T1000 (cell line): ENCODE measurements at places on chromosomes 1 and 21.

- DNase-seq: no peak
Observed at GRCh38 chr1:213041443-213041842, 9.6 kb upstream of the RPS6KC1 start.

- no peak for DNase-seq
Observed at GRCh38 chr1:110152133-110152785, 2.0 kb downstream of the SLC6A17 start.

DNA sequence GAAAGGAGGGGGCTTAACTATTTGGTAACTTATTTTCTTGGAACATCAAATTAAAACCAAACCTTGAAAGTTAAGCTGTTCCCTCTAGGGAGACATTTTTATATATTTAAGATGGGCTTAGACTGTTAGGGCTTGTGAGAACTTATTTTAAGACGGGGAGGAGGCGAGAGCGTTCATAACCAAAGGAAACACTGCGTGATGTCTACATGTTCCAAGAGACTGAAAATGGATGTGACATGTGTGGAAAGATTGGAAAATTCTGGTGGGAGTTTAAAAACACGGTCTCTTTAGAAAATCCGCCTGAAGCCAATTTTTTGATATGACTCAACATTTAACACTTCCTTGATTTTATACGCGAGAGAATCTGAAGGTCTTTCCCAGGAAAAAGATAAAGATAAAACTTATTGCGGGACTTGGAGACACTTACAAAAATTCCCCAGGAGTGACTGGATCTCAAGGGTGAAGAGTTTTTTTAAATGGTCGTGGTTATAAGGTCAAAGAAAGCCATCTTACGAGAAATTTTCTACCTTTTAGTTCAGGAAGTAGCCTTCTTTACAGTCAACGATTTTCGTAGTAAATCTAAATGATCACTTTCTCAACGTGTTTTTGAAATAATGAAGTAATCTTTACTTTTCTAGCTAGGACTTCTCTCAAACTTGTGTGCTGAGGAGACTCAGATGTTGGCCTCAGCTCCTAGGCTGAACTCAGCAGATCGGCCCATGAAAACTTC lies 828 bp downstream of the PNRC2 start:
- DNase-seq: no peak

- no peak for DNase-seq
Observed at GRCh38 chr1:227343727-227344551, 25.6 kb upstream of the CDC42BPA start.

- DNase-seq: no peak
Observed at GRCh38 chr1:52725903-52726264, 369 bp upstream of the ZYG11B start.

DNA sequence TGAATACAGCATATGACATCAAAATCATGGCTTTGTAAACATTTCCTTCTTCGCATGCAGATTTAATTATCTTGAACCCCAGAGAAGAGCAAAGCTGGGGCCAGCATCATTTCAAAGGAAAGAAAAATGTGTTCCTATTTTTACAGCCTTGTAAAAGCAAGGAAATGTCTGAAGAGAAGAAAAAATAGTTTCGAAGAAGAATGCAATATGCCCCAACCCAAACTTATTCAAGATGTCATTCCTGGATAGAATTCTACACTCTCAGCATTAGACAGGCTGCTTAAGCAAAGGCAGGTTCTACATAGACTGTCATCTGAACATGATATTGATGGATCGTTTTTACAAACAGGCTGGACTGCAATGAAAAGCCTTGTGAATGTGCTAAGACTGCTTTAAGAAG lies 900.8 kb downstream of the TTLL7 start:
- DNase-seq: no peak

- DNase-seq: no peak
Observed at GRCh38 chr21:26766826-26767325, 78.3 kb downstream of the ADAMTS1 start.

GRCh38 chr1:53378932-53379661 lies 51.2 kb upstream of the LRP8 start:
- DNase-seq: no peak

GRCh38 chr1:226268421-226269124 lies 40.4 kb downstream of the LIN9 start:
- DNase-seq: no peak

DNA sequence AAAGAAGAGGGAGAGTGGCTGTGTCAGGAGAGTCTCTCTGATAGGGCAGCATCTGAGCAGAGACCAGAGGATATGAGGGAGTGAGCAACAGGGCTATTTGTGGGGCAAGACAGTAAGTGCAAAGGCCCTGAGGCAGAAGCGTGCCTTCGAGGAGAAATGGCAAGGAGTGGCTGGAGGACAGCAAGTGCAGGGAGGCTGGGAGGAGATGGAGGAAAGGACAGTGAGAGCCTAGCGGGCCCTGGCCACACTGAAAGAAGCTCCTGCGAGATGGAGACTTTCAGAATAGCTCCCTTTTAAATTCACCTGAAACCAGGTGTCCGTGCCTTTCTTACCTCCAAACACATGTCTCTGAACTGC lies 25.2 kb downstream of the EXOC8 start:
- no peak for DNase-seq

- DNase-seq: no peak
Observed at GRCh38 chr1:153866045-153866850, 56.5 kb downstream of the GATAD2B start.

DNA sequence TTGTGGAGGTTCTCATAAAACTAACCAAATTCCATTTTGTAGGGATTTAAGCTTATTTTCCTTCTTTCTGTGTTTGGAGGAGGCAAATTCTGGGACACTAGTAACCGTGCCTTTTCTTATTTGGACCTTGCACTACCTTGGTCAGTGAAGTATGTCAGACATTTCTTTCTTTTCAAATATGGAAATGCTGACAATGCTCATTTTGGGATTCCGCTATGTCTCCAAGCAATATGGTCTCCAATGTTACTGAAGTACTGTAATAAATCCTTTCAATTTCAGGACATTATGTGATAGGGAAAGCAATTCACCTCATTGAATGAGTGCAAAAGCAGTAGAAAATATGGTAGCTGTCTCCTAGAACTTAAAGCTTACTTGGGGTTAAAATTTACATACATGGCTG lies 372.3 kb downstream of the HLX start:
- no peak for DNase-seq

GRCh38 chr21:42044871-42045495 lies 26.1 kb upstream of the UMODL1 start:
- DNase-seq: no peak

GRCh38 chr1:113434081-113434873 lies 44.0 kb downstream of the MAGI3 start:
- DNase-seq: no peak

DNA sequence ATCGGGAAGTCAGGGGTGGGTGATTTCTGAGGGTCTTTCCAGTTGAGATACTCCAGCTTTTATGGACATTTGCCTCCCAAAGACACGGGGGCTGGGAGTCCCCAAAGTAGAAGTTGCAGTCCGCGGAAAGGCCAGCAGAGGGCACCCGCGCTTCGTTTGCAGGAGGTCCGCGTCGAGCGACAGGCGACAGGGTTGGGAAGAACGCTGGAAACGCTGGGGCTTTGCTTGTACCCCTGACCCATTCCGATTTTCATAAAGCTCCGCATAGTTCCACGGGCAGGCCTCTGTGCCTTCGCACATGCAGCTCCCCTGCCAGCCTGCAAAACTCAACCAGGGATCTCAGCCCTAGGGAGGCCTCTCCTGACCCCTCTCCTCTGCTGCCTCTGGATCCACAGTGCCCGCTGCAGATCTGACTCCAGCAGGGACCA lies 44.2 kb upstream of the LAPTM5 start:
- DNase-seq: peak; percentile 64

GRCh38 chr1:38452246-38452645 lies 405.7 kb upstream of the POU3F1 start:
- no peak for DNase-seq

DNA sequence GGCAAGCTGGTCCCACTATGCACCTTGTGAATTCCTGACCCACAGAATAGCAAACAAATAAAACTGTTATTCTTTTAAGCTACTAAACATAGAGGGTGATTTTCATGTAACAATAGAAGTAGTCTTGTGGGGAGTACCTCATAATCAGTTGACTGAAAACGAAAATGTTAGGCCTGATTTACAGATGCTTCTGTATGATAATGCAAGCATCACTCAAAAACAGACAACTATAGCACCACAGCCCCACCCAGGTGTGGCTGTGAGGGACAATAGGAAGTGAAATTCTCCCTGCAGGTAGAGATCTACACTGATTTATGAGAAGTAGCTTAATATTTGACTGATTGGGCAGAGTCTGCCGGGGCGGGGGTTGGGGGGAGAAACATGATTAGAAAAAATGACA lies 26.5 kb upstream of the KRTAP19-8 start:
- no peak for DNase-seq

DNA sequence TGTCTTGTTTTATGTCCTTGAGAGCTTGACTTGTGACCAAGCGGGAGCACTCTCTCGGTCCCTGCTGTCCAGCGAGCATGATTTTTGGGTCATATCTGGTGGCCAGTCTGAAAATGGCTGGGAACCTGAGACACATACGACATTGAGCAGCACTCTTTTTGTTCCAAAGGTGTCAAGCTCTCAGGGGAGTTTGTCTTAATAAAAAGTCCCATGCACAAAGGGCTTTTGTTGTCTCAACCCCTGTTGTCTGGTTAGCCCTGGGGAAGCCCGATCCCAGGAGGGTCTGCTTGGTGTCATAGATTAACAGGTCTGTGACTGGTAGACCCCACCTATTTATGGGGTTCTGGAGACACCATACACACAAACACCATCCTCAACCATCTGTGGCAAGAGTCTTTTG lies 57.8 kb upstream of the KLHDC7A start:
- no peak for DNase-seq

DNA sequence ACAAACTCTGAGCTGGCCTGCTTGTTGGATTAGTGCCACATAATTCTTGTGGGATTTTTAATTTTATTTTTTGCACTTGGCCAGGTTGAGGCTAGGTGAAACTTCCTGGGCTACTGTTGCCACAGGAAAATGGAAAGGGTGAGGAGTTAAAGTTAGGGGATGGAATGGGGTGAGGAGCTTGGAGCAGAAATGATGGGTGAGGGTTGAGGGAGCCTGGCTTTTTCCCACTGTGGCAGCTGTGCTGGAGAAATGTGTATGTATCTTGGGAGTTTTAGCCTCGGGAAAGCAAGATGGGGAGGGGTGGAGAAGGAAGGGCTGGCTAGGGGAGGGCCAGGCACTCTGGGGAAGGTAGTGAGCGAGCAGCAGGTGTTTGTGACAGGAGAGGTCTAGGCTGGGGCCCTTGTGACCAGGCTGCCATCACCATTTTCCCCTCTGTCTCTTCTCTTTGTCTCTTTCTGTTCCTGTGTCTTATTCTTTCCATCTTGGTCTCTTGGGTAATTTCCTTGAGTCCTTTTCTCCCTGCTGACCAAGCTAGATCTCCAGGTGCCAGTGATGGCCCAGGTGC lies 2.0 kb downstream of the ZNF687 start:
- DNase-seq: no peak

DNA sequence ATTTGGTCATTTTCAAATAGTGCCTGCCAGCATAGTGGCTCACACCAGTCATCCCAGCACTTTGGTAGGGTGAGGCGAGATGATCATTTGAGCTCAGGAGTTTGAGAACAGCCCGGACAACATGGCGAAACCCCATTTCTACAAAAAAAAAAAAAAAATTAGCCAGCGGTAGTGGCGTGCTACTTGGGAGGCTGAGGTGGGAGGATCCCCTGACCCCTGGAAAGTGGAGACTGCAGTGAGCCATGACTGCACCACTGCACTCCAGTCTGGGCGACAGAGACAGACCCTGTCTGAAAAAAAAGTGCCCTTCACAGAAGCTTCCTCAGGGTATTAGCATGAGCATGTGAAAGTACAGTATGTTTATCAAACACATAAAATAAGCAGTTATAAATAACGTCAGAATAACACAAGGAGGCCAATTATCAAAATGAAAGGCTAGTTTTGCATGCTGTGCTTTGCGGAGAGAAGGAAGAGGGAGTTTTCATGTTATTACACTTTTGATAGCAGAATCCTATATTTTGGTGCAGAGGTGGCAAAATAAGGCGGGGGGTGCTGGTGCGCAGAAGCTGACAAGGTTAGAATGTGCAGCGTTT lies 781 bp upstream of the METTL13 start:
- DNase-seq: no peak
